ENCODE measurements at places on chromosomes 1 and 21.

GRCh38 chr1:53470155-53470554 lies 11.0 kb downstream of the DMRTB1 start:
- H3K27ac ChIP-seq: no peak overlapping the region
- H3K4me3 ChIP-seq: no peak overlapping the region

DNA sequence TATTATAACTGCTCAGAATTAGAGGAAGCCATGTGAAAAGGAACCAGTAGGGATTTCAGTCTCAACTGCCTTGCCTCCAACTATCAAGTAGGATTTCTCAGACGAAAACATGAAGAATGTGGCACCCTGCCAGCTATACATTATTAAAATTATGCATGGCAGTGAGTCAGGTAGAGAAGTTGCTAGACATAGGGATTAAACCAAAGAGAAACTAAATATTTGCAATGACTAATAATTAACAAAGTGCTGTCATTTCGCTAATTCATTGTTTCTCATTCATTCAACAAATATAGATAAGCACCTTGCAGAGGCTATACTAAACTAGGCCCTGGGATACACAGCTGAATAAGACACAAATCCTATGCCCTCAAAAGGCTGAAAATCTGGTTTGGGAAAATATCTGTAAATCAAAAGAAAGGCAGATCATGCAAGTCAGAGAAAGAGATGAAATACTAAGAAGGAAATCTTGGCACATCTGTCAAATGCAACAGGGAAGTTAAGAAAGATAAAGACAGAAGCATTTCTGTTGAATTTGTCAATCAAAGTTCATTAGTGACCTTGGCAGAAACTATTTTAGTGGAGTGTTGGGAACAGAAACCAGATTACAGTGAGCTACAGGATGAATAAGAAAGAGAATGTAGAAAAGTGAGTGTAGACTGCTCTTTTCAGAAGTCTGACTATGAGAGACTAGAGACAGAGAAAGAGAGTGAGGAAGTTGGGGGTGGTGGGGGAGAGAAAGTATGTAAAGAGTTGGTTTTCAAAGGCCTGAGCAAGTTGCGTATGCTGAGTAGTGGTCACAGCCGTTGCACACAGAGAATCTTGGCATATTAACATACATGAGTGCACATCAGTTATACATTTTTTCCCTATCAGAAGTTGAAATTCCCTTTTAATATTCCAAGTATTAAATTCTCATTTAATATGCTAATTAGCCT lies 14.7 kb upstream of the NBPF11 start:
- no peak overlapping the region for H3K27ac ChIP-seq
- H3K36me3 ChIP-seq: no peaks in the 10 kb centered on the region
- no peaks in the 10 kb centered on the region for H3K27me3 ChIP-seq
- no peak for DNase-seq

DNA sequence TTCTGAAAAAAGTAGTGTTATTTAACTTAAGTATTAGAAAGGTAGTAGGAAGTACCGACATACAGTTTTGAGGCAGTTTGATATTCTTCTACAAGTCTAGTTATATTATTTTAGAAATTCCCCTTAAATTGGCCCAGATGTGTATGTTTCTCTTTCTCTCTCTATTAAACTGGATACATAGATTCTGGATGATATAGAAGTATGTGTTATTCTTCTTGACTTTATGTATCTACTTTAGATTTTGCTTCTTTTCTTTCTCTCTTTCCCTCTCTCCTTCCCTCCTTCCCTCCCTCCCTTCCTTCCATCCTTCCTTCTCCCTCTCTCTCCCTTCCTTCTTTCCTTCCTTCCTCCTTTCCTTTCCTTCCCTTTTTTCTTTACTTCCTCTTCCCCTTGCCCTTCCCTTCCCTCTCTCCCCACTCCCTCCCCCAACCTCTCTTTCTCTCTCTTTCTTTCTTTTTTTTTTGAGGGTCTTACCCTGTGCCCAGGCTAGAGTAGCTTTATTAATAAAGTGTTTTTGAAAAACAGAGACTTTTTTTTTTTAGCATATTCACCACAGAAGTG lies 124.3 kb downstream of the OSBPL9 start:
- H3K27ac ChIP-seq: no peak overlapping the region
- H3K4me1 ChIP-seq: no peaks in the 10 kb centered on the region
- no peaks in the 10 kb centered on the region for H3K27me3 ChIP-seq
- H3K4me3 ChIP-seq: no peak overlapping the region
- DNase-seq: no peak

DNA sequence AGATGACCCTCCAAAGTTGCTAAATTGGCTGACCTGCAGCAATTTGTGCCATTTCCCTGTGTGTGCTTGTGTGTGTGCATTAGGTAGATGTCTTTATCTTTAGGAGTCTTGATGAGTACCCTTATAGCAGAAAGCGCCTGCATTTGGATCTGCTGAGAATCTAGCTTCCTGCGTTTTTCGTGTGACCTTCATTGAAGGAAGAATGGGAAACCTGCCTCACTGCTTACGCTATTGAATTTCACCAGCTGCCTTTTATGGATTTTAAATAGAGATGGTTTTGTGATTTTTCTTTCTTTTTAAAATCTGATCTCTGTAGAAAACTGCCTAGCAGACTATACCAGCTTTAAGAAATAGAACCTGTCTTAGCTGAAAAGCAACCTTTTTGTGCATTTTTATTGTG lies 124.5 kb downstream of the CACHD1 start:
- no peaks in the 10 kb centered on the region for H3K36me3 ChIP-seq
- DNase-seq: no peak
- no peaks in the 10 kb centered on the region for H3K27me3 ChIP-seq
- no peak overlapping the region for H3K4me3 ChIP-seq
- H3K27ac ChIP-seq: no peak overlapping the region

Data from ascending aorta (tissue), 2 donors.